AG09319 (cell line): ENCODE measurements at places on chromosomes 4 and X.

DNA sequence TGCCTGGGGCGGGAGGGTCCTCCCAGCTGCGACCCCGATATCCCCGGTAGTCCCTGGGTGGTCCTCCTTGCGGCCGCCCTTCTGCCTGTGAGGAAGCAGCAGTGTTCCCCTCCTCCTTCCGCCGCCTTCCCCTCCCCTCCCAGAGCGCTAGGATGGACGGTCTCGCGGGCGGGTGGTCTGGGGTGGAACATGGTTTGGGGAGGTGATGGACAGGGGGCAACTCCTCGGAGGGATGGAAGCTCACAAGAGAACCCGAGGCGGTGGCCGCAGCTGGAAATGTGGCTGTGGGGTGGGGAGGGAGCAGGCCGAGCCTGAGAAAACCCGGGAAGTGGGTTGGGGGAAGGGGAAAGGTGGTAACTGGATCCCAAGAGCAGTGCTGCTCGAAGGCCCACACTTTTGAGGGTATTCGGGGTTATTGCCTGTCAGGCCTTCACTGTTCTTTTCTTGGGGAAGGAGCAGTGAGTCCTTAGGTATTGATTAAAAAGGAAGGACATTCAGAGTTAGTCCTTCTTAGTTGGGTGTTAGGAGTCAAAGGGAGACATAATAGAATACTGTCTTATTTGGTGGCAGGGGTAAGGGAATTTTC is 581 bp downstream of the UBE2K start:
- DNase-seq = no peak

GRCh38 chr4:149723065-149723464 is 92.6 kb downstream of the IQCM start:
- no peak for DNase-seq

DNA sequence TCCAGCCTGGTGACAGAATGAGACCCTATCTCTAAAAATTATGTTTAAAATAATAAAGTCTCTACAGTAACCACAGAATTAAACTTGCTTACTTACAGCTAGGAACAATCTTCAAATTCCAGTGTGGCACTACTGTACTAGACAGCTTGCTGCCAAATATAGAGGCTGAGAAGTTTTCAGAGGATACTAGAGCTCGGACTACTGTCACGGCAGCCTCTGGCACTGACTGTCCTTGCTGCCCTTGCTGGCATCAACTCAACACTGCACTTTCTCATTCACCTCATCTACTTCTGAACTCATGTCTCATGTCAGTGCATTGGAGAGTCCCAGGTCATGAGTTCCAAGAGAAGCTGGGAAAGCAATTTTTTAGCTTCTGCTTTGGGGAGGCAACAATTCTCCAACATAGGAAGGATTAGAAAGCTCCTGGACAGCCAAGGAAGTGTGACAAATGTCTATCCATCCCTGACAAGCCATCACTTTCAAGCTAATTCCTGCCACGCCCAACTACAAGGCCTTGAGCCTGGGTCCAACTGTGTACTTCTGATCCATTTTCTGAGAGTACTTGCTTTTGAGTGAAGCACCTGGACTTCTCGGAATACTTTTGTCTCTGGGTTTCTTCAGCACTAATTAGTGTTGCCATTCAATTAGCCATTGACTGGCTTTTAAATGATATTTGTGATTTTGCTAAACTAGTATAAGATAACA is 98.6 kb upstream of the NR3C2 start:
- DNase-seq = no peak

- DNase-seq = peak; percentile 22
Measured at GRCh38 chr4:80646061-80646460, 310.5 kb downstream of the CFAP299 start.

DNA sequence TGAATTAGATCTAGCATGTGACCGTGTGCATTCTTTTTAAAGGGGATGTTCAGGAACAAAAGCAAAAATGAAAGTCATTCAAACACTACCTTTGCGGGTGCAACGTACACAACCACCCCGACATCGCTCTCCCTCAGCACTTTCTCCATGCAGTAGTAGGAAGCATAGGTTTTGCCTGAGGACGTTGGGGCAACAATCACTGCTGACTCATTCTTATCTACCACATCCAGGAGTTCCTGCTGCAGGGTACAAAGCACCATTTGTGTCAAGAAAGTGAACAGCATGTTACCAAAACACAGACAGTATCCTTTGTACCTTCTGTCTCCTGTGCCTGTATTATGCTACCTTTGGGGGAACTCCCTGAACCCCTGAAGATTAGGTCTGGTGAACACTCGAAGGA is 58.6 kb downstream of the DDX60L start:
- DNase-seq = no peak

DNA sequence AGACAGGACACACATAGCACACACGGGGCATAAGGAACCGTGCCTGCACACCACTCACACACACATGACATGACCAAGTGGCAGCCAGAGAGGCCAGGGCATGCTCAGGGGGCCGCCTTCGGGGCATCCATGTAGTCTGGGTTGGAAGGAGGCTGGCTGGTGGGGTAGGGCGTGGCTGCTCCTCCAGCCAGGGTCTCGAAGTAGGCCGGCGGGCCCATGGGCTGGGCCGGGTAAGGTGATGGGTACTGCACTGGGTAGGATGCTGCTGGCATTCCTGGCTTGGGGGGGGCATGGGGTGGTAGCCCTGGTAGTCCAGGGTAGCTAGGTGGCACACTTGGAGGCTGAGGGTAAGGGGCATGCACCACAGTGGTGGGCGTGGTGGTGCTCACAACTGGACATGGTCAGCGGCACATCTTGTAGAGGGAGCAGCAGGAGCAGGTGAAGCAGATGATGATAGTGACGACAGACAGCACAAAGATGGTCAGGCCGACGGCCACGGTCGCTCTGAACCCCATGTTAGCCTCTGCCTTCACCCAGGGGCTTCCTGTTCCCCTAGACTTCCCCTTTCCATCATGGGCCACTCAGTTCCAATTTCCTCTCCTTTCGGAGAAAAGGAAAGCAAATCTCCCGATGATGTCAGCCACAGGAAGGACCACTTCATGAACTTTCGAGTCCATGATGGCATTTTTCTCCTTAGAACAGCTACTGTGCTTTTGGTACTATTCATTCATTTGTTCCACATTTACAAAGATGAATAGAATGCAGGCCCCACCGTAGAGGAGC is 10.9 kb upstream of the DDX3X start:
- no peak for DNase-seq

GRCh38 chr4:26884026-26884425 is 23.4 kb downstream of the STIM2 start:
- DNase-seq = no peak

- no peak for DNase-seq
Measured at GRCh38 chr4:115781528-115782146, 668.2 kb upstream of the NDST4 start.

DNA sequence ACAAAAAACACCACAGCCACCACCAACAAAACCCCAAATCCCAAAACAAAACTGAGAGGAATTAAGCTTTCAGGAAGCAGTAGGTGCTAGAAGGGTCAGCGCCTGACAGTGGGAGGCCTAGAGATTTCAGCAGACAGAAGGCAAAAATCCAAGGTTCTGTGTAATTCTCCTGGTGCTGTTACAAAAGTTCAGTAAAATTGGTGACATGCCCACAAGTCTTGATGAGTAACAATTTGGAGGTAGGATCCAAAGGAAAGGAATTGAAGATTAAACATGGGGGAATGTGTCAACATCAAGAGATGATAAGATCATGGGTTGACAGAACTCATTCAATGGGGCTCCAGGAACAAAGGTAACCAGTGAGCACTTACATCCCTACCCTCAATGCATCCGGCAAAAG is 653.8 kb upstream of the CPEB2 start:
- DNase-seq = no peak

DNA sequence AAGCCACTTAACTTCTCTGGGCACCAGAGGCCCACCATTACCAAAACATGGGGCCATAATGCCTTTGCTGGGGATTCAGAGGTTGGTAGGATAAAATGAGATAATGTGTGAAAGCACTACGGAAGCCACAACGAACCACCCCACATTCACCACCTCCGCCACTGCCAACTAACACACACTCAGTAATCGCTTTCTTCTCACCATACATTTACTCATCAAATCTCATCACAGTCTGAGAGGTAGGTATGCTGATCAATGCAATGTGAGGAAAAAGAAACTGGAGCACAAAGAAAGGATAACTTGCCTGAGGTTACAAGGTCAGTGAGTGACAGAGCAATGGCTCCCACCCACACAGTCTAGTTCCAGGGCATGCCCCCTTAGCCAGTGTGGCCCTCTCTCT is 257.3 kb downstream of the NR3C2 start:
- DNase-seq = no peak

DNA sequence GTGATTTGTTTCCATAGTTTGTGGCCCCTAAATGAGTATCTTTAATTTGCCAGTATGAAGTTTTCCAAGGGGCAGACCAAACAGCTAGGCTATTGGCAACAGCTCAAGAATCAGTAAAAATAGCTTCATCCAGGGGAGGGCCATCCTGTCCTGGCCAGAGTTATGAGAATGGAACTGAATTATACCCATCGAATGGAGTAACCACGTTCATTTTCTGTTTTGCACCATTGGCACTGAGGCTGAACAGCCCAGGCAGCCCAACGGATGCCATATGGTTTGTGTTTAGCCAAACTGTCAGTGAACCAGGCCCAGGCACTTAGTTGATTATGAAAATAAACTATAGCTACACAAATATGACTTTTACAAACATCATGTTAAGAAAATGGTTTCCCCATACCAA is 17.7 kb upstream of the ASB5 start:
- DNase-seq = peak; percentile 73

DNA sequence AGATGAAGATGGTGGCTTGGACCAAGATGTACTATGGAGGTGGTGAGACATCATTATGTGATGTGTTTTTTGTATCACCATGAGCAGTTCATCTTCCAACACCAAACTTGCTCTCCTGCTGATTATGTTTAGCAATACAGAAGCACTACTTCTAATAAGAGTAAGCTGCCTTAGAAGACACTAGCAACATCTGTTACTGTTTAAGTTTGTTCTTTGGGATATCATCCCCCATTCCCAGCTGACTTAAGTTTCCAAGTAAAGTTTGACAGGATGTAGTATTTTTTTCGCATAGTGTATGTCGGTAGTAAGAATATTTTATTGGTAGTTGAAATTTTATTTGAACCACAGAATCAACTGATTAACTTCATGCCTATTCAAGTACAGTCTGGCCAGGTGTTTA is 123.5 kb upstream of the BMPR1B start:
- no peak for DNase-seq

- DNase-seq = peak; percentile 78
Measured at GRCh38 chrX:10014462-10015354, 47.5 kb downstream of the CLDN34 start.

GRCh38 chr4:145938618-145939440 is at the start of gene ZNF827:
Gene ZNF827, minus strand, starts transcription at chr4:145938823. Its CDS starts 416 bp downstream, at chr4:145938407.
- no peak for DNase-seq

DNA sequence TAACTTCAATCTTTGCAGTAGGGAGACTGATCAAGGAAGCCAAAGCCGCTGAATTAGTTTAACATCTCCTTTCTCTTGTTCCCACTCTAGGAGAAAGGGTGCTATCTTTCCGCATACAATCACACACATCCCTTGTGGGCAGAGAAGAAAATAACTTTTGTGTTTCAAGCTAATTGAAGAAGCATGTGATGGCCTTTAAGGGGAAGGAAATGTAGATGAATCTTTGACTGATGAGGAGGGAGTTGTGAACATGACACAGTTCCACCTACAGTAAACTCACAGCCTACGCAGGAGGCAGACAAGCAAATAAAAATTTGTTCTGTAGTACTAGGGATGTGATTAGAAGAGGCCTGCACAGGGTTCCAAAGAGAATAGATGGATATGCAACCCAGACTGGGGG is 14.7 kb upstream of the SPATA4 start:
- DNase-seq = no peak

DNA sequence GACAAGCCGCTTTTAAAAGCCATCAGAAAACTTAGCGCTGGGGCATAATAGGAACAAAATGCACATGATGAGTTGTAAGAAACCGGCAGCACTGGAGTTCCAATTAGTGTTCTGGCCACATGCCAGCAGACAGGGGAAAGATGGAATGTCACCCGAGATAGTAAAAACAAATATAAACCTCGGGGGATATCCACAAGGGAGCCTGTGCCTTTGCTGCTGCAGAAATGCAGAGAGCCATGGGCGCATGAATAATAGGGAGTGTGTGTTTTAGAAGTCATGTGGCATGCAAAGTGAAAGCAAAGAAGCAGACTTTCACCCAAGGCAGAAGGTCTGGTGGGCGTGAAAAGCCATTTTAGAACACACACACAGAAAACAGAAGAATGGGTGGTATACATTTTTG is 19.1 kb downstream of the GPRASP3 start:
- DNase-seq = no peak

- no peak for DNase-seq
Measured at GRCh38 chr4:82036181-82036580, 337.6 kb downstream of the HNRNPD start.

- no peak for DNase-seq
Measured at GRCh38 chr4:155954939-155955338, 1.3 kb upstream of the CTSO start.

DNA sequence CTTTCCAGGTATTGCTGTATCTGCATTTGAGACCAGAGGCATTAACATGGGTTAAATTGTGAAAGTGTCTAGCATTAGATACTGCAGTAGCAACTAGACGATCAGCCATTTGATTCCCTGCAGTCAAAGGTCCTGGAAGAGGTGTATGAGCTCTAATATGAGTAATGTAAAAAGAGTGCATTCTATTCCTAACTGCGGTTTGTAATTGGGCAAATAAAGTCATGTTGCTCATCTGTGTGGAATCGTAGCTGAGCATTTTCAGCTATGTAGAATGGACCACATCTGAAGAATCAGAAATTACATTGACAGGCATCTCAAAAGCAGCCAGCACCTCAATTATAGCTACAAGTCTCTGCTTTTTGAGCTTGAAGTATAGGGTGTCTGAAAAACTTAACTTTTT is 157.6 kb downstream of the ZNF518B start:
- no peak for DNase-seq

GRCh38 chrX:134737061-134737460 is 78.8 kb upstream of the PLAC1 start:
- peak; percentile 18 for DNase-seq

- DNase-seq = no peak
Measured at GRCh38 chrX:143632625-143633410, 3.1 kb downstream of the SLITRK4 start.

DNA sequence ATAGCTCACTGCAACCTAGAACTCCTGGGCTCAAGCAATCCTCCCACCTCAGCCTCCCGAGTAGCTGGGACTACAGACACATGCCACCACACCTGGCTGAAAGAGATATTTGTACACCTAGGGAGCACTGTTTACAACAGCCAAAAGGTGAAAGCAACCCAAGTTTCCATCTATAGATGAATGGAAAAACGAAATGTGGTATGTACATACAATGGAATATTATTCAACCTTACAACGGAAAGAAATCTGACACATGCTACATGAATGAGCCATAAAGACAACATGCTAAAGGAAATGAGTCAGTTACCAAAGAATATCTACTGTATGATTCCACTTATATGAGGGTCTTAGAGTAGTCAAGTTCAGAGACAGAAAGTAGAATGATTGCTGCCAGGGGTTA is 52.2 kb downstream of the ABCG2 start:
- DNase-seq = no peak

DNA sequence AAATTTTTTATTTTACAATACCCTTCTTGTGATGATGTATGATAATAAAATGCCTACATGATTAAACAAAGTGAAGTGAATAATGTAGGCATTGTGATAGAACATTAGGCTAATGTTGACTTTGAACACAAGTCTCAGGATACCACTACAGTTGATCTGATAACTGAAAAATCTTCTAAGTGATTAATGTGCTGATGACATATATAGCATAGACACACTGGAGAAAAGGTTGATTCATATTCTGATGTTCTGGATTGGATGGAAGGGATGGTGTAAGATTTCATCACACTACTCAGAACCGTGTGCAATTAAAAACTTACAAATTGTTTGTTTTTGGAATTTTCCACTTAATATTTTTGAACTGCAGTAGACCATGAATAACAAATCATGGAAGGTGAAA is 738.5 kb downstream of the TECRL start:
- no peak for DNase-seq
